ENCODE measurements at places on chromosomes 13 and 19.
A peak's percentile ranks its signal among the peaks of the same experiment; 100 is the strongest.

DNA sequence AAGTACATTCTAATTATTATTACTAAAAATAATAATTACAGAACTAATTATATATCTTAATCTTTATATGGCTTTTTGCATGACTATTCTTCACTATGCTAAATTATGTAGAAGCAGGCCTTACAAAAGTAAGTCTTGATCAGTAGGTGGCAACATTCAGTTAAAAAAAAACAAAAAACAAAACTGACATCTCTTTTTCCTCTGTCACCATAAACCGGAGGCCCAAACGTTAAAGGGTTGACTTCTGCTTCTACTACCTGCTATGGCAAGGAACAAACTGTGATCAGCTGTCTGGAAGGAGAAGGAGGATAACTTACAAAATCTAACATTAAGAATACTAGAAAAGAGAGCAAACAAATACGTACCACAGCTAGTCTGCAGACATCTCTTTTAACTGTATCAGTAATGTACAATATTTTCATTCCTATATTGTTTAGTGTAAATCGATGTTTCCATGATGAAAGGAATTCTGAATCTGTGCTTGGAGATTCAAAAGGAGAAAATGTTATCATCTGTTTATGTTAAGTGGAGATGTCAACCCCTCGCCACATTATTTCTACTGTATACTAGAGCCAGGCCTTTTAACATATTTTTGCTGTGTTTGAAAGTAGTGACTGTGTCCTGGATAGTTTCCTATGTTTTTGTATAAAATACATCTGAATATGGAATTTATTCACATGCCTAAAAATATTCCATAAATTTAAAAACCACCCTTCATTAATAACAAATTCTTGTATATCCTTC lies 1525.4 kb downstream of the SLITRK1 start:
- DNase-seq: no peak

- DNase-seq: no peak
Measured at GRCh38 chr13:79404361-79404760, 1.7 kb downstream of the RBM26 start.

DNA sequence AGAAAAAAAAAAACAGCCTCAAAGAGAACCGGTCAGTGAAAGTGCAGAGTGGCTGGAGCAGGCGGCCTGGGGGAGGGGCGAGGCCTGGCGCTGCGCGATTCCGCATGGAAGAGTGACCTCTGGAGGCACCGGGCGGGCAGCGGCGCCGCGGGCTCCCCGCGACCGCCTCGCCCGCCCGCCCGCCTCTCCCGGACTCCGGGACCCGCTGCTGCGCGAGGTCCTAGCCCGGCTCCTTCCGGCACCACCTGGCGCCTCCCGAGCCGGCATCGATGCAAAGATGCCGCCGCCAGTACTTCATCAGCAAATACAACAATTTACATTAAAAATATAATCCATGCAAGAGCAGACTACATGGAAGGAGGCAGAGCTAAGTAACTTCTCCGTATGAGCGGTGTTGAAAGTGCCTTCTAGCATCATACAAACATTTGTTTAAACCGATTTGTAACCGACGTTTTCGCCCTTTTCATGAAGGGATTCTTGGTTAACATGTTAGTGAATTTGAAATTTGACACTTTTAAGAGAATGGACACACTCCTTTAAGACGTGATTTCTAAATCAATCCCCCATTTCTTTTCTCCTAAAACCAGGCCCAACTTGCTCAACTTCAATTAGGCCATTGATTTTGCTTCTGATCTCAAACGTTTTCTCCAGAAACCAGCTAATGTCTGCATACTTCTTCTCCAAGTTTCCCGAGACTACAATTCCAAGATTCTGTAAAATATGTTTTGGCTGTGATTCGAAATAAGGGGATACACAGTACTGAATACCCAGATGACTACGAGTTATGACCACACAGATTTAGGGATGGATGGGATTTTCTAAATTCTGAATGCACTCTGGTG lies 2.1 kb downstream of the EFNB2 start:
- peak; percentile 36 for DNase-seq

GRCh38 chr13:84439108-84439507 lies 556.8 kb upstream of the SLITRK1 start:
- no peak for DNase-seq

GRCh38 chr13:51838240-51838846 lies 6.6 kb downstream of the TMEM272 start:
- no peak for DNase-seq

GRCh38 chr19:58434217-58434616 lies 5.7 kb downstream of the ZNF132 start:
- no peak for DNase-seq

GRCh38 chr13:39512687-39513086 lies 90.3 kb downstream of the LHFPL6 start:
- no peak for DNase-seq

- peak; percentile 46 for DNase-seq
Measured at GRCh38 chr19:12938779-12939601, 581 bp downstream of the CALR start.

- no peak for DNase-seq
Measured at GRCh38 chr13:27691207-27691606, 69.5 kb downstream of the POLR1D start.

GRCh38 chr13:100473087-100473486 lies 115.5 kb downstream of the GGACT start:
- DNase-seq: no peak

DNA sequence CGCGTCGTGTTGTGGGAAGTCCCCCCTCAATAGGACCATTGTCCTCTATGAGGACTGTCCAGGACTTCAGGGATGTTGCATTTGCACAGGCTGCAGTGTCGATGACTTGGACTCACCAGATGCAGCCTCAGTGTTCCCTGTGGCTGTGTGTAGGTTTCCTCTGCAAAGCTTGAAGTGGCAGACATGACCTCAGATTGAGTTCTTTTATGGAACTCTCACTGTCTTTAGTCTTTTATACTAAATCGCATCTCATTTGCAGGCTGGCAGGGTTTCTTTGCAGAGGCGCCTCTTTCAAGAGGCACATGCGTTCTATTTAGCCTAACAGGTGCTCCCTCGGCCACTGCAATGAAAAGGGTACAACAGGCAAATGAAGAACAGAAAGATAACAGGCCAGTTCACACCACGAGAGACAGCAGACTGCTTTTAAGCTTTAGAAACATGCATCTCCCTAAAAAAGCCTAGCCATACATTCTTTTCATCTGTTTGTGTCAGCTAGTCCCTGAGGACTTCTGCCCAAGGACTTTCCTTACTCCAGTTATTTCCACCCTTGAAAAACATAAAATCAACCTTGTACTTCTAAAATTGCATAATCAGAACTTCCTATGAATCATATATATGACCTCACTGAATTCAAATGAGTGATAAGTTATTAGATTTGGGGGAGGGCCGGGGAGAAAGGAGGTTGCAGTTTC lies 118.4 kb downstream of the RAB20 start:
- DNase-seq: no peak

- DNase-seq: no peak
Measured at GRCh38 chr19:38298821-38299680, 5.0 kb upstream of the C19orf33 start.

DNA sequence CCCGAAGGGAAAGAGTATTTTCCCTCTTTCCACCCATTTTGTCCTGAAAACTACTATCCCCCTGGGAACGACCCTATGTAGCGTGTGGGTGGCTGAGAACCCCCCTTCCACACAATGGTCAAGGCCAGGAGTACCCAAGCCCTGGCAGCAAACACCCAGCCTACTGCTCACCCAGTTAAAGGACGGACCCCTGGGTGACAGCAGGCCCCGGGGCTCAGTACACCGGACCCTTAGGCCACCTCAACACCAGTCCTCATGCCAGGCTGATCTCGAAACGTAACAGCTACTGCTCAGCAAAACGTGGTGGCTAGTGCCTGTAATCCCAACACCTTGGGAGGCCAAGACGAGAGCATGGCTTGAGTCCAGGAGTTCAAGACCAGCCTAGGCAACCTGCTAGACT lies 1.4 kb downstream of the ANKRD27 start:
- no peak for DNase-seq

- no peak for DNase-seq
Measured at GRCh38 chr13:75135325-75135825, 346.6 kb downstream of the TBC1D4 start.

- no peak for DNase-seq
Measured at GRCh38 chr13:70580825-70581224, 472.6 kb upstream of the KLHL1 start.

DNA sequence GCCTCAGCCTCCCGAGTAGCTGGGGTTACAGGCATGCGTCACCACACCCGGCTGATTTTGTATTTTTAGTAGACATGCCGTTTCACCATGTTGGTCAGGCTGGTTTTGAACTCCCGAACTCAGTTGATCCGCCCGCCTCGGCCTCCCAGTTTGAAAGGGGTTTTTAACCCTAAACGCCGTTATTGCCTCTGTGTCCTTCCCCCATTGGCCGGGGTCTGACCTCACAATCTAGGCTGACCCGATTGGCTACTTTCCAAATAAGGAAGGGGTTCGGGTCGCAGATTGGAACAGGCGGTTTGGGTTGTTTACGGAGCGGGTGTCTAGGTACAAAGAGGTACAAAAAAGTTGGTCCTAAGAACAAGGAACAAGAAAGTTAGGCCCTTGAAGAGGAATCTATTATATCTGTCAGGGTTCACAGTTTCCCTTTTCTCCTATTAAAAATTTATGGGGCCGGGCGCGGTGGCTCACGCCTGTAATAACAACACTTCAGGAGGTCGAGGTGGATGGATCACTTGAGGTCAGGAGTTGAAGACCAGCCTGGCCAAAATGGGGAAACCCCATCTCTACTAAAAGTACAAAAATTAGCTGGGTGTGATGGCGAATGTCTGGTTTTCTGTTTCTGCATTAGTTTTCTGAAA lies 1.0 kb downstream of the ZNF253 start:
- DNase-seq: peak; percentile 53

- peak; percentile 46 for DNase-seq
Measured at GRCh38 chr19:10420444-10421239, at the start of gene PDE4A. Gene PDE4A, plus strand, starts transcription at chr19:10420538. Its CDS starts 227 bp downstream, at chr19:10420765.

- no peak for DNase-seq
Measured at GRCh38 chr19:23378948-23379347, 16.3 kb downstream of the ZNF91 start.

DNA sequence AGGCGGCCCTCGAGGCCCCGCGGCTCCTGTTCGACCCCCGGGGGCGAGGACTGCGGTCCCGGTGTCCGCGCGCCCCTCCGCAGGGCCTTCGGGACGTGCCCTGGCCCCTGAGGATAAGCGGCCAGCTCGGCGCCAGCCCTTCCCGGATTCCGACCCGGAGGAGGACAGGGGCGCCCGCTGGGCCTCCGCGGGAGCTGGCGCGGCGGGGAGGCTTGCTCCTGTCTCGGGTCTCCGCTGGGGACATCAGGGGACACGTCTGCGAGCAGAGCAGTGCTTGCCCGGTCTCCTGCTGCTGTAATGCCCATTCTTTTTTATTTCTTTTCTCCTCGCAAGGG lies 829 bp downstream of the B3GLCT start:
- DNase-seq: peak; percentile 58

GRCh38 chr13:100208626-100209025 lies 119.7 kb downstream of the PCCA start:
- no peak for DNase-seq

DNA sequence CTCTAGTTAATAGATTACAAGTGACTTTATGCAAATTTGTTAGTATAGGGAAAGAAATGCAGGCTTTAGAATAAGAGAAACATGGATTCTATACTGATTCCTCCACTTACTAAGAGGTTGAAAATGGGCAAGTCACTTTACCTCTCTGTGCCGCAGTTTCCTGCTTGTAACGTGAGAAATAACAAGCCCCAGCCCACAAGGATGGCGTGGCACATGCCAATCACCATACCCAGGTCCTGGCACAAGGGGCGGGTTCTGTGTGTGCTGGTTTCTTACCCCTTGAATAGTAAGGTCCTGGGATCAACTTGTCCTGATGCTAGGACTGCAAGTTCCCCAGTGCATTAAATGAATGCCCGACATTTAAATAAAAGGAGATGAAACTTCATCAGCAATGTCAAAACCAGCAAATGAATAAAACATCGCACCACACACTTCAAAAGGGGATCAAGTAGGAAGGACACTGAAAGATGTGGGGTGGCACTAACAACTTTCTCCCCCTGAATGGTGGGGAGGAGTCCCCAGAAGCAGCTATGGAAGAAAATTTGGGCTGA lies 7.9 kb upstream of the SIGLEC9 start:
- DNase-seq: peak; percentile 55

DNA sequence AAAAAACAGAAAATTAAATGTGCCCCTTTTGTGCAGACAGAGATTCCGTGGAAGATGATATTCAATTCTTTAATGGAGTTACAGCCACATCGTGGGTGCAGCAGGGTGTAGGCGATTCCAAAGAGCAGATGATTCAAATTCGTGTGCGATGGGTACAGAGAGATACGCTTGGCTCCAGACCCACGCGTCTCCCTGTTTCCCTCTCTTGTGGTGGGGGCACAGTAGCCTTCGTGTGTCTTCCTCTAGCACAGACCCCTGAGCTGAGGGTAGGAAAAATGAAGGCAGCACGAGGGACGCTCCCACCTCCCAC lies 4.8 kb downstream of the TSPAN16 start:
- no peak for DNase-seq

DNA sequence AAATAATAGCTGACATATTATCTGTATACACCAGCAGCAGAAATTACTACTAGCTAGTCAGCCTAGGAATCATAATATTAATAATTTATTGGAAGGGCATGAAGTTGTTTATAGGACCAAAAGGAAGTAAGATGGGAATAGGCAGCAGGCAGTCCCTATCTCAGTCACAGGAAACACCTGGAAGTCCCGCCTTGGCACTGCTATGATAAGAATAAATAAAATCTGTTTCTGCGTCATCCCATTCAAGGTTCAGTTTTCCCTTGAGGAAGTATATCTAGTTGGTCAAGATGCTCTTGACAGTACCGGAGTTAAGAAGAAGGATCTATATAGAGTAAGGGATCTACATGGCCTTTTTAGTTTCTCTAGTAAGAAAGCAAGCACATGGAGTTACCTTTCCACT lies 830.8 kb downstream of the DIAPH3 start:
- no peak for DNase-seq

DNA sequence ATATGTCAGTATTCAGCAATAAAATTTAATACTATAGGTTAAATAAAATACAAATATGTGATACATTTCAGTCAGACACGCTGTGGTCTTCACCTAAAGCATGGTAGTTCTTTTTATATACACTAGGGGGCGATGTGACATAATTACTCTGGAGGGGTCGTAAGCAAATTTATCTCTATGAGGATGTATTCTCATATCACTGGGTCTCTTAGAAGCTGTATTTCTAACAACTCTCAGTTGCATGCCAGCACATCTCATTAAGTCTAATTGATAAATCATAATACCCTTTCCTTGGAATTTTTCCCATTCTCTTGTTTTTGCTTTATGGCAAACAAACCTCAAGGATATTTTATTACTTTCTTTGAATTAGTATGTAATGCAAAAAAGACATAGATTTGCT lies 3.9 kb upstream of the PCDH17 start:
- no peak for DNase-seq

- DNase-seq: no peak
Measured at GRCh38 chr13:33611121-33611805, 206.7 kb upstream of the RFC3 start.

All from CD4-positive, alpha-beta T cell treated with Interleukin-17A for 4 hours (primary cell).